ENCODE measurements at places on chromosomes 5 and 9.

DNA sequence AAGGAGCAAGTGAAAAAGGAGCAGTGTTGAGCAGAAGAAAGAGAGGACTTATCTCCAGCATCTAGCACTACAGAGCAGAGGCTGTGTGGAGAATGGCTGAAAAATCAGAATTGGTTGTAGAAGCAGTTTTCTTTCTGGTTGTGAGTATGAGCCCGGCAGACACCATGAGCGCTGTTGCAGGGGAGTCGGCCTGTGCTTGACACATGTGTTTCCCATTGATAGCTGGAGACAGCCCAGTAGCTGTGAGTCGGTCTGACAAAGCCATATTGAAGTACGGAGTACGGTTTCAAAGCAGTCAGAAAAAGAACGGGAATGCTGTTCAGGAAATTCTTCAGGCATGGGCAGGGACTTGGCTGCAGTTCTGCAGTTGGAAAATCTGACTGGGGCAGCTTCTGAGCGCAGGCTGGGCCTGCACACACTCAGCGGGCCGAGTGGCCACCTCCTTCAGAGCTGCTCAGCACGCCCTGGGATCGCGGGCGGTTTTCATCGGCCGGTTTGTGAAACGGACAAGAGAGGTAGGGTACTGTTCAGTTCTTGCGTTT, at the start of gene SGCD:
Gene SGCD, plus strand, starts transcription at position 447 of the 542 bp plus-strand sequence.
- no peak for DNase-seq

DNA sequence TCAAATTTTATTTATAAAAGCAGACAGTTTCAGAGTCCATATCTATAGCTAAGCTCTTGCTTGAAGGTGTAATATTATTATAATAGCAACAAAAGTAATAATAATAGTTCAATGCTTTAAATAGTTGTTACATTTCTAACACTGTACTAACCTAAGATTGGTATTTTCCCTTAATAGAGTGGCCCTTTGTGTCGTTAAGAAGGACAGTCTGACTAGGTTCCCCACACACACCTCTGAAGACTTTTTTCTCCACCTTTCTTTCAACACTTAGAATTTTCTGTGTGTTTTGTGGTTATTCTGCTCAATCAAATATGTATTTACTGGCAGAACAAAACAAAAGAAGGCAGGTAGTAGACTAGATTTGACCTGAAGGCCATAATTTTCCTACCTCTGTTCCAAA, 223.2 kb upstream of the ACO1 start:
- DNase-seq = no peak

DNA sequence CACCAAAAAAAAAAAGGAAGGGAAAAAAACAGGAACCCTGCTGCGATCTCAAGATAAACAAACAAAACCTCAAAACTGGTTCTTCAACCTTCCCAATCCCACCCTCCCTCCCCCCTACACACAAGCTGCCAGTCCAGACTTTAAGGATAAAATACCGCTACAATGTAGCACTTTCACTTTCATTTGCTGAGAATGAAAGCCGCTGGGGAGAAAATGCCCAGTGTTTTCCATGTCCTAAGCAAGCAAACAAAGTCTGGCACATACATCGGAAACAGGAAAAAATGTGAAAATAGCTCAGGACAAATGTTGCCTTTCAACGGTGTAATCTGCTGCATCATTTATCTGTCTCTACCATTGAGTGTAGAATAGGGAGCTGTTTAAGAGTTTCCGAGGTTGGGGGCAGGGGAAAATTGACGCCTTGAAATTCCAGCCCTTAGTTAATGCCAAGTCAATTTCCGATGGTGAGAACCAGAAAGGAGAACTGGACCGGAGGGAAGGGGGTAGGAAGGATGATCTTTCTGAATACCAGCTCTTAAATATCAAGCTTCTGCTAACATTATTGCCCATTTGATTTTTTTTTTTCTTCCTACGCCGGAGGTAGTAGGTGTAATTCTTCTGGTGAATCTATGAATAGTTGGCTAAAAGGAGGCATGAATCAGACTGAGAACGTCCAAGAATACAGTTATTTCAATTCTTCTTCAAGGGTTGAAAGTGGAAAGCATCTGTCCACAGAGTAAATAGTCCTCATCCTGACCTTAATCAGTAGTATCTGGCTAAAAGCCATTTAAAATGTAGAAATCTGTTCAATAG, 1.2 kb upstream of the ADAMTS6 start:
- DNase-seq = no peak

- DNase-seq = no peak
Observed at GRCh38 chr5:73387601-73388305, 60.8 kb downstream of the FOXD1 start.

- DNase-seq = no peak
Observed at GRCh38 chr9:94805585-94805984, 79.1 kb downstream of the AOPEP start.

DNA sequence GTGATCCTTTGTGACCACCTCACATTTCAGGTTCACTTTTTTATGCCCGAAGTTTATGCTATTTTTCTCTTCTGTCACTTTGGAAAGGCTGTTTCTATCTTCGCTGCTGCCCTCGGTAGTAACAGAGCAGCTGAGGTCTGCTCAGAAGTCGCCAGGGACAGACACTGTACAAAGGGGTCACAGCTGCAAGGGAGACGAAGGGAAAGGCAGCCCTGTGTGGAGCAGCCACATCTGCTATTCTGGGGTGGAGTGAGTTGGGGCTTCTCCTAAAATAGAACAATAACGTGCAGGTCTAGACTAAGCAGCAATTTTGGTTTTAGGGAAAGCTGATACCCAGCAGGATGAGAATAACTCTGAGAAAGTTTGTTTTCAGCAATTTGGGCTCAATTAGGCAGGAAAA, 72.5 kb downstream of the ACTL7B start:
- DNase-seq = no peak

- no peak for DNase-seq
Observed at GRCh38 chr5:37900692-37901091, 60.9 kb upstream of the GDNF start.

DNA sequence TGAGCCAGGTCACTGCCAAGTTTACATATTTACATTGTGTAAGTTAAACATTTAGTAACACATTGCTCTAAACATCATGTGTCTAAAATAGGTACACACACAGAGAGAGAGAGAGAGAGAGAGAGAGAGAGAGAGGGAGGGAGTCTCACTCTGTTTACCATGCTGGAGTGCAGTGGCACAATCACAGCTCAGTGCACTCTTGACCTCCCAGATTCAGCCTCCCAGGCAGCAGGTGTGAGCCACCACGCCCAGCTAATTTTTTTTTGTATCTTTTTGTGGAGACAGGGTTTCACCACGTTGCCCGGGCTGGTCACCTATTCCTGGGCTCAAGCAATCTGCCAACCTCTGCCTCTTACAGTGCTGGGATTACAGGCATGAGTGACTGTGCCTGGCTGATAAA, 1045.3 kb downstream of the TLE1 start:
- no peak for DNase-seq

- DNase-seq = no peak
Observed at GRCh38 chr9:129084087-129084486, 3.2 kb downstream of the DOLPP1 start.

DNA sequence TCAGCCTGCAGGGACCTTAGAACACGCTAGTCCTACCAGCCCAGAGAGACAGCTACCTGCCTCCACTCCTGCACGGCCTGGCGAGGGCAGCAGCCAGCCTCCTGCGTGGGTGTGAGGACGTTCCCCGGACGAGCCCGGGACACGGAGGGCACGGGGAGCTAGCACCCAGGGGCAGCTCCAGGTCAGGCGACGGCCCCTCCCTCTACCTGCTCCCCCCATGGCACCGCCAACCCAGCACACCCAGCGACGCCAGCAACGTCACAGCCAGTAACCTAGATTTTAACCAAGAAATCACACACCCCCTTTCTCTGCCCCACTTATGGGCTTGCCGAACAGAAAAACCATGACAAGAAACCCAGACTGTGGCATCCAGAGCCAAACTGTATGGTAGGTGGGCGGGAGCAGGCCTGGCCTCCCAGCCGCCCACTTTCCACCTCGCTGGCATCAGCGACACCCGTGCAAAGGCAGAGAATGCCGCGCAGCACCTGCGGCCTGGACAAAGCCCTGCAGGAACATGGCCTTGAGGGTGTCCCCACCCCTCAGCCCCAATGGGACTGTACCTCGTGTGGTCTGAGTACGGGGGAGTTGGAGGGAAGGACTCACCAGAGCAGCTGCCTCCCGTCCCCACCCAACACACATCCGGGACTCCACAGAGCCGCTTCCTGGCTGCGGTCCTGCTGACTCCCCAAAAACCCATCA, 47.9 kb downstream of the NACC2 start:
- DNase-seq = no peak

DNA sequence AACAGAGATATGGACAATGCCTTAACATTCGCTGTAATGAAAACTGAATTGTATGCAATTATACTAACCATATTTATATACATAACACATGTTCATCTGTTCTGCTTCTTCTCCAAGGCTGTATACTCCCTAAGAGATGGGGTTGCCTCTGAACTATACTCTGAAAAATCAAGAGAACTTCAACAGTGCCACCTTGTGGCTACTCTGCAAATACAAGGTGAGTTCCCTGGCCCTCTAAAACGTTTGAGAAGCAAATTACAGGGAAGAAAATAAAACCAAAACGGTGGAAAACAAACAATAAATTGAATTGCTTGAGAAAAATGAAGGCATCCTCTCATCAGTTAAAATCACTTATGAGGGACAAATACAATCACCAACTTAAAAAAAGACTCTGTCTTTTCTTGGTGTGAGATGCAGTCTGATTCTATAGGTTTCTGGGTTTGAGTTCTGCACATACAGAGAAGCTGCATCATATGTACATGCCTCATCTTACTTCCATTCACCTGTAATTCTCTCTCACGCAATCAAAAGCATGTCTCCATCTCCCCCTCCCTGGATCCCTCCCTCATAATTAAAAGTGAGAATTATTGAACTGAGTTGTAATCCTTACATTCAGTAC, 98.6 kb downstream of the FBXW11 start:
- DNase-seq = no peak

GRCh38 chr9:69028754-69029153, 6.8 kb upstream of the FXN start:
- no peak for DNase-seq

GRCh38 chr9:136748666-136749611, 614 bp upstream of the LCN6 start:
- DNase-seq = no peak

DNA sequence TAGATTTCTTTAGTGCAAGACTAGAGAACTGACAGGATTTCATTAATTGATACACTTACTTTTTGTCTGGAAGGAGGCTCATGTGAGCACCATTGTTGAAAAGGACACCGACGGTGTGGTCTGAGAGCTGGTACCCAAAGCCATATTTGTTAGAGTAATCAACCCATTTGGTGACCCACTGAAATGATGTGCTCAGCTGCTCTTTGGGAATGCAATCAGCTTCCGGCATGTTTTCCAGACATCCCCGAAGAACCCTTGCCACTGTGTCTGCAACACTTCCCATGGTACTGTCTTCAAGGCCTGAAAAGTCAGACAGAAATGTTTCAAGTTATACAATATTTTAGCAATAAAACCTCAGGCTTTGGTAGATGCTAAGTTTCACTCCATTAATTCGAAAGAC, 4.4 kb downstream of the PLK2 start:
- no peak for DNase-seq

- no peak for DNase-seq
Observed at GRCh38 chr5:19058216-19058615, 929.8 kb downstream of the CDH18 start.

DNA sequence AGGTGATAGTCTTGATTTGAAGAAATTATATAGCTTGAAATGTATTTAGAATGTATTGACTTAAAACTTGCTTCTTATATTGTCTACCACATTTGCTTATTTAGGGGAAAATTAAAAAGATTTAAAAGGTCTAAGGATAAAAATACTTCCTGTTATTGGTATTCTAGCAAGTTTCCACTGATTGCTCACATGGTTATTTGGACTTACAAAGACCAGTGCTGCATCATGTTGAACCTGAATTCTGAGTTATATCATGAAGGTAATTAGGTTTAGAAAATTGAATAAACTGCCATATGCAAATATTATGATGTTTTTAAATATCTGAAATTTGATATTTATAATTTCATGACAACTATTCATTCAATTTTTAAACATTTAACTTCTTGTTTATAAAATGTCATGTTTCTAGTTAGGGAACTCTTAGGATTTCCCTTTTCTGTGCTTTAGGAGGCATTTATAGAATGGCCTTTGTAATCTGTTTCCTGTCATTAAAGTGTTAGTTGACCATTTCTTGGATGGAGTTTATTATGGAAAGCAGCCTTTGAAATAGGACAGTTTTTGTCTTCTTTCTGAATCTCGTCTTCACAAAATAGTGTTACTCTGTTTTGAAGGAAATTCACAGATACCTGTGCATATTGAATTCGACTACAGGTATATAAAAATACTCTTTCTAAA, 85.8 kb downstream of the MTREX start:
- DNase-seq = no peak

DNA sequence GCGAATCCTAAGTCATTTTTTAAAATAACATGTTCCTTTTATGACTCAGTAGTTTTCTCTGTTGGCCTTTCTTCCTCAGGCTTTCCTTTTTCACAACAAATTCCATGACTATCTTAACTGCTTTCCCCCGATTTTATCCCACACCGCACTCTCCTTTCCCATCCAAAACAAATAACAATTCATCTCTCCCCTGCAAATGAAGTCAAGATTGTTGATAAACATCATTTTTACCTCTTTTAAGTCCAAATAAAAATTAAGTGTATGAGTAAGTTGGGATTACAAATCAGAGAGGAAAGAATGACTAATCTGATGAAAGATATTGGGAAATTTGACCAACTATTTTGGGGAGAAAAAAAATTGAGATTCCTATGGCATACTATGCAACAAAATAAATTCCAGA, 47.3 kb downstream of the SEC61B start:
- no peak for DNase-seq

GRCh38 chr9:13597004-13597403, 317.5 kb upstream of the MPDZ start:
- no peak for DNase-seq

DNA sequence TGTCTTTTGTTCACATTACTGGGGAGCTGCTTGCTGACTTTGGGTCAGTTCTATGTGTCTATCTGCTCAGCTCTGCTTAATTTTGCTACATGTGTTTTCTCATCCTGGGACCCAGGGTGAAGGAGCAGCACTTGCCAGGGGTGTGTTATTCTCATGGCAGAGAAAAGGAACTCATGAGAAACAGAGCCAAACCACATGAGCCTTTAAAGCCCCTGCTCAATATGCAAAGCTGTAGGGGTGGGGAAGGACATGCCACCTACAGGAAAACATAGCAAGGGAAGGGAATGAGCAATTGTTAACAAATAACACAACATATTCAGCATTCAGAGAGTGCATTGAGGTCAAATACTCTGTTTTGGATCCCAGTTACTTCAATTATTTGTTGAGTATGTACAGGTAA, 290.9 kb downstream of the CDK5RAP2 start:
- no peak for DNase-seq

DNA sequence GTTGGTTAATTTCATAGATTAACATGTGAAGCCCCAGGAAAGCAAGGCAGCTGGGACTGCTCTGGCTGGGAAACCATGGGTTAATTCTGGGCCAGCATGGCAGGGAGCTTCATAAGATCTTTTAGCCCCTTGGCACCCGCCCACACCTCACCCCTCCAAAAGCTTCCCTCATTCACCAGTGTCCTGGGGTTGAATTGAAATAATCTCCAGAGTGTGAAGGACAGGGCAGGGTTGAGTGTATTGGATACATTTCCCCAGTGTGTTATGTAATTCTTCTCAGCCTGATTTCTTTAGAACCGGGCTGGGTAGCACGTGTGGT, 19.4 kb downstream of the WNT8A start:
- DNase-seq = no peak

Data from HS-27A (cell line).